ENCODE measurements at places on chromosomes 7 and 10.

DNA sequence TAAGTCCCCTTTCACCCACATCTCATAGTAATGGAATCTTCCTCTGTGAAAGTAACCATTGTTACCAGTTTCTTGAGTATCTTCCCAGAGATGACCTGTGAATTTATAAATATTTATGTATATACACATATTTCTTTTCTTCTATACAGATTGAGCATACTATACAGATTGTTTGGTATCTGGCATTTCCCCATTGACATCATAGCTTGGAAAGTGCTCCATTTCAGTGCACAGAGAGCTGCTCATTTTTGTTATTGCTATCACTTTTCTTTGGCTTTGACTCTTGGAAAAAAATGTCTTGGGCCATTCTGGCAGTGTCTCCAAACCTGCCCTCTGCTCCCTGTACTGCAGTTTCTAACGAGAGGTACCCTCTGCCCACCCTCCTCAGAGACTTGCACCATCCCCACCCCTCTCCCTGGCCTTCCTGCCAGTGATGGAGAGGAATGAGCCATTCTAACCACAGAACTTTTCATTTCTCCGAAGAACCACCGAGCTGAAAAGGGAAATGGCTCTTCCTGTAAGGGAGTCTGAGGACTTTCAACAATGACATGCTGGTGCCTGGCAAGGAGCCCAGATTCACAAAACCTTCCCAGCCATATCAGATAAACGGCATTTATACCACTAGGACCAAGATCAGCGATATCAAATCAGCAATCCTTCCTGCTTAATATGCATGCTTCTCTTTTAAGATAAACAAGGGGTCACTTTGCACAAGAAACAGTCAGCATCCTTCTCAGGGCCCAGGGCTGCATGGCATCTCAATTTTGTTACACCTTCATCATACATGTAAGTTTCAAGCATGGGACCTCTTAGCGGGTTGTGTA, 19.7 kb upstream of the CCSER2 start:
- no peak for DNase-seq

GRCh38 chr7:32154797-32155196, 84.6 kb upstream of the PDE1C start:
- no peak for DNase-seq

GRCh38 chr10:117003336-117003735, 1.7 kb downstream of the SHTN1 start:
- no peak for DNase-seq

DNA sequence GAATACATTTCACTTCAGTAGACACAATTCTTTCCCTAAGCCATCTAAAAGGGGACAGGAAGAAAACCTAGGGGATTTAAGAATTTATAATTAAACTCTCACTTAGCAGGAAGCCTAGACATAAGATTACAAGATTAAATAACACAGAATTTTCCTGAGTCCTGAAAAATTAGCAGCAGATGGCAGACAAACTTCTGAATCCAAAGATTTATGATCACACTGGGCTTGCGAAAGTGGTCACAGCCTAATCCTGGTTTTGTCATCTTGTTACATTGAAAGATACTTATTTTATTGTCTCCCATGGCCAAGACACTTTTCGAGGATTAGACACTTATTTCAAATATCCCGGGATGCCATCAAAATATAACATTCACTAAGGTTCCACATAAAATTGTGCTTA, 2.9 kb downstream of the ERLIN1 start:
- no peak for DNase-seq

GRCh38 chr10:113022265-113022664, 72.2 kb downstream of the TCF7L2 start:
- no peak for DNase-seq

GRCh38 chr7:71752171-71752935, 620.4 kb downstream of the GALNT17 start:
- no peak for DNase-seq

DNA sequence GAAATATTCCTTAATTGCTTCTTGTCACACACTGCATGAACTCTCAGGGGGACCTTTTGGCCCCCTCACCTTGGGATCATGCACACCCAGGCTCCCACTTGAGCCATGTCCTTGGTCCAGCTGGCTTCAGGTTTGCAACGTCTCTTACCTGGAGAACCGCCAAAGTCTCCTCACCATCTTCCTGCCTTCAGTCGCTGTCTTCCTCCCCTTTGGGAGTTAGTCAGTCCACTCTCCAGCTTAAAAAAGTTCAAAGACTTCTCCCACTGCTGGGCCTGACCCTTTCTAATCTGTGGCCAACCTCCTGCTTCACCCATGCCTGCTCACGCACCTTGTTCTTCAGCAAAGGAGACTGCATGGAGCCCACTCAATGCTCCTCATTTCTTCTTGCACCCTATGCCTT, 82.6 kb upstream of the LRRC4 start:
- no peak for DNase-seq

GRCh38 chr7:97601931-97602457, 129.9 kb upstream of the TAC1 start:
- no peak for DNase-seq

DNA sequence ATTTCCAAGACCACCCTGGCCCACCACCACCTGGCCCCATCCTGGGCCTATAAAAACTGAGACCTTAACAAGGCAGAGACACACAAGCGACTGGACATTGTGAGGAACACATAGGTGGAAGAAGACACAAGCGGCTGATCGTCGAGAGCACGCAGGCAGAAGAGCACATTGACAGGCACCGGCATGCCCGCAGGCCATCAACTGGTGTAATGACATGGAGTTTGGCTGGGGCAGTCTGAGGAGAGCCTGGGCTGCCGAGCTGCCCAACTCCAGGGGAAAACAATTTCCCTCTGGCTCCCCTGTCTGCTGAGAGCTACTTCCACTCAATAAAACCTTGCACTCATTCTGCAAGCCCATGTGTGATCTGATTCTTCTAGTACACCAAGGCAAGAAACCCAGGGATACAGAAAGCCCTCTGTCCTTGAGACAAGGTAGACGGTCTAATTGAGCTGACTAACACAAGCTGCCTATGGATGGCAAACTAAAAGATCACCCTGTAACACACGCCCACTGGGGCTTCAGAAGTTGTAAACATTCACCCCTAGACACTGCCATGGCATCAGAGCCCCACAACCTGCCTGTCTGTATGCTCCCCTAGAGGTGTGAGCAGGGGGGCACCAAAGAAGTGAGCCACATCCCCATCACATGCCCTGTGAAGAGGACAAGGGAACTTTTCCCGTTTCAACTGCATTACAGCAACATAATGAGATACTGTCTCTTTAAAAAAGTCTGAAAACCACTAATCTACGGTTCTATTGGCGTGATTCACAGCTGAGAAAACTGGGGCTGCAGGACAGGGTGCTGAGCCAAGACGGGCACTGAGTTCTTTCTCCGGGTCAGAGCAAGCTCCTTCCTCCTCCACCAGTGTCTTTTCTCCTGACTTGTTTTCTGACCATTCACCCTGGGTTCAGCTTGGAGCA, 18.5 kb upstream of the TNS3 start:
- DNase-seq: peak; percentile 69

DNA sequence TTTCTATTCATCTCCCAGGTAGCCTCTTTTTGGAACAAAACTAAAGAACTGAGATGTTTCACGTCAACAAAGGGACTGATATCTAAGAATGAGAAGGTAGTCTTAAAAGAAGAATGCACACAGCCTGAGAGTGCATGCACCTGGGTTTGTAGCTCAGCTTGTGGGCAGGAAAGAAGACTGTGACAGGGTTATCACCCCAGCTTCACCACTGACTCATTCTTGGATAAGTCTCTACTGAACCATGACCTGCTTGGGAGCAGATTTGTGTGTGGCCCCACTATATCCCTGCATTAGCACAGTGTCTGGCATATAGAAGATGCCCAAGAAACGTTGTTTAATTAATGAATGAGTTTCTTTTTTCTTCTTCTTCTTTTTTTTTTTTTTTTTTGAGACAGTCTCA, 187.5 kb downstream of the GPAM start:
- no peak for DNase-seq

DNA sequence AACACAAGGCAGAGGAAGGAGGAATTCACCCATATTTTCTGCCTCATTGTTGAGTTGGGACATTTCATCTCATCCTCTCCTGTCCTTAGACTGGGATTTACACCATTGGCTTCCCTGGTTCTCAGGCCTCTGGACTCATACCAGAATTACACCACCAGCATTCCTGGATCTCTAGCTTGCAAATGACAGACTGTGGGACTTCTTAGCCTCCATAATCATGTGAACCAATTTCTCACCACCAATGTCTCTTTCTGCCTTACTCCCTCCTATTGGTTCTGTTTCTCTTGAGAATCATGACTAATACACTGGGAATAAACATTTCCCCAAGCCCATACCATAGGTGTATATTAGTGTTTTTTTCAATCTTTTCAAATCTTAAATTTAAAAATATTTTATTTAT, 2.9 kb upstream of the ZNF33A start:
- DNase-seq: no peak

DNA sequence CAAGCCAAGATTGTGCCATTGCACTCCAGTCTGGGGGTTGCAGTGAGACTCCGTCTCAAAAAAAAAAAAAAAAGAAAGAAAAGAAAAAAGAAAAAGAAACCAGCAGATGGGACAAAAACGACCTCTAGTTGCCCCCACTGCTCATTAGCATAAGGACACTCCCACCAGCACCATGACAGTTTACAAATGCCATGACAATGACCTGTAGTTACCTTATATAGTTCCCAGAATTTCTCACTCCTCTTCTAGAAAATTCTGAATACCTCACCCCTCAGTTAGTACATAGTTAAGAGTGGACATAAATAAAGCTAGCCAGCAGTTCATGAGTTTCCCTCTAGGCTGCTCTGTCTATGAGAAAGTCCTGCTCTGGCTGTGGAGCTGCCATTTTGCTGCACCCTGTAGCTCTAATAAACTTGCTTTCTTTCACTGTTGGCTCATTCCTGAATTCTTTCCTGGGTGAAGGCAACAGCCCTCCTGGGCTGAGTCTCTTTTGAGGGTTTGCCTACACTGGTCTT, 276.8 kb upstream of the AKR1E2 start:
- no peak for DNase-seq

GRCh38 chr10:119344381-119344780, 137.0 kb downstream of the GRK5 start:
- no peak for DNase-seq

DNA sequence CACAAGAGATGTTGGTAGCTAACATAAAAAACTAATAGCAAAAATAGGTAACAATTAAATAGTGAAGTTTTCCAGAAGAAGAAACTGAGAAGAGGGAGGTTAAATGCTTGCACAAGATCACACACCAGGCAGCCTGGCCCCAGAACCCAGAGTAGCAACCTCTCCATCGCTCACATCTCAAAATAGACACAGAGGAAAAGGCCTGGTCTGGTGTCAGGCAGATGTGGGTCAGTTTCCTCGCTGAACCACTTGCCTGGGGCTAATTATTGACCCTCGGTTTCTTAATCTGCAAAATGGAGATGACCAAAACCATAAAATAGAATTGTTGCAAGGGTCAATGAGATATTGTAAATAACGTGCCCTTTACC, 44.5 kb upstream of the STK17A start:
- DNase-seq: no peak

DNA sequence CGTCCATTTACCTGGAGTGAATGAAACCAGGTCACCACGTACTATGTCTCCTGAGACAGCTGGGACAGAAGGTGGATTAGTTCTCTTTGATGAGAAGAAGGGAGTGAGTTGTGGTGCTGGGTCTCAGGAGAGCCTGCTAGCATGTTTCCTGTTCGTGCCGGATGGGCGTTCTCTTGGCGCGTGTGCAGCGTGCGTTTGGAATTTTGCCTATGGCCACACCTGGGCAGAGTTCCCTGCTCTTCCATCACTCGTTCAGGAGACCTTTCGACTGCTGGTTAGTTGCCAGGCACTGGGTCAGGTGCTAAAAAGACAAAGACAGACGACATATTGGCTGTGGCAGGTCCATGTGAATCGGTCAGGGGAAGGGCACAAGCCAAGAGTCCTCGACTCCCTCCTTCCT, 90.3 kb downstream of the TRRAP start:
- DNase-seq: no peak

DNA sequence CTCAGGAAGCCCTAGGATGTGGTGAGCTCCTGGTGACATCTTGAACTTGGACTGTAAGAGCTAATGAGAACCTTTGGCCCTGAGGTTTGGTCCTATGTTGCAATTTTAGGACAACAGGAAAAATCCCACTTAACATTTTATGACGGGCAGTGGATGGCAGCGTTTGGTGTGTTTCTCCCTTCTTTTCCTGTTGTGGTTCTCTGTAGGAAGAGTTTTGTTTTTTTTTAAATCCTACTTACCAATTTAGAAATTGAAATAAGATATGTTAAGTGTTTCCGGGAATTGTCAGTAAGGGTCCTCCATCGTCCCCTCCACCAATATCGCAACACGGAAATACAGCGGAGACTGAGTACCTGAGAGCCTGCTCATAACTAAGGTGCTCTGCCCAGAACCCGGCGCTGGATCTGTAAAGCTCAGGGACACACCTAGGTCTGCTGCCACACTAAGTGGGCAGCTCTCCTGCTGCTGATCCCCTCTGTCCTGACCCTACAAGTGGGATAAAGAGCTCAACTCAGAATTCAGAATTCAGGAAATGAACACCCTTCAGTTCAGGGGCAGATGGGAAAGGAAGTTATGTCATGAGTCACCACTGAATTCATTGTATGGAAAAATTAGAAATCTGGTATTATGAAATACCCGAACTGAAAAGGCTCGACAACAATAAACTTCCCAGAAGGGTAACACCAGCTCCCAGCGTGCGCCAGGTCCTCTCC, 9.1 kb upstream of the PROSER2 start:
- DNase-seq: no peak

DNA sequence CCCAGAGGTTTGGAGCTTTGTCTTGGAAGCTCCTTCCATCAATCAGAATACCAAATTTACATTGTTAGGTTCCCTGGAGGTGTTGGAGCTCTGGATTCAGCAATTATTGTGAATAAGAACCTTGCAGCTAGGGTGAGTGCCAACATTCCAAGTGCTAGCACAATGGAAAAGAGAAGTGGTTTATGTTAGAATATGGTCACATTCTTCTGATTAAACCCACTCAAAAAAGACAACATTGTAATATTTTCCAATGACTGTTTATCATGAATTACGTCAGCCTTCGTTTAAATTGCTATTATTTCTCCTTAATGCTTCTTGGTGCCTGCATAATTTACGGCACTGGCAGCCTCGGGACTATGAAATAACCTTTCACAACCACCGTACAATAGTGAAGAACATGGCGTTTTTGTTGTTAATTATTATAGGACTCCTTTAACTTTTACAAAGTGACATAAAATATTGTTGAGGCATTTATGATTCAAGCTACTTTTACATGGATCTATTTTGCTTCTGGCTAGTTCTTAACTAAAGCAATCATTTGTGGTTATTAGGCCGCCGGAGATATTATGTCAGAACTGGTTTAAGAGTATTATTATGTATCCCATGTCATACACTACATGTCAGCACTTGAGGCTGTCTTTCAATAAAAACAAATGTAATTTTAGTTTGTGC, 117.7 kb downstream of the ARID5B start:
- no peak for DNase-seq

GRCh38 chr10:43036481-43037428, 40.1 kb upstream of the RET start:
- no peak for DNase-seq

- no peak for DNase-seq
These were observed 244.9 kb downstream of the ARHGAP12 start for GRCh38 chr10:31683682-31684081.

- DNase-seq: no peak
These were observed 130.9 kb downstream of the BMPER start for GRCh38 chr7:34036051-34036920.
